ENCODE measurements at places on chromosomes 5 and 9. TPM values are rescaled to one million over a fixed set of nuclear protein-coding genes. Genes with fewer than 3 reads are reported as not detected.

ABO gene
- 2.7 TPM for total RNA-seq

ITK gene
- 9.7 TPM for total RNA-seq

SPRY4 gene
- total RNA-seq = 10.7 TPM

NPM1 gene
- total RNA-seq = 349 TPM

TPRN gene
- total RNA-seq = 8.8 TPM

PTPDC1 gene
- total RNA-seq = 45.0 TPM

TEX48 gene
- total RNA-seq = not detected

C7 gene
- 317 TPM for total RNA-seq

HSPB3 gene
- not detected for total RNA-seq

EFNA5 gene
- 45.1 TPM for total RNA-seq

SPATA31C1 gene
- not detected for total RNA-seq

MATR3 gene
- 352 TPM for total RNA-seq

DNA sequence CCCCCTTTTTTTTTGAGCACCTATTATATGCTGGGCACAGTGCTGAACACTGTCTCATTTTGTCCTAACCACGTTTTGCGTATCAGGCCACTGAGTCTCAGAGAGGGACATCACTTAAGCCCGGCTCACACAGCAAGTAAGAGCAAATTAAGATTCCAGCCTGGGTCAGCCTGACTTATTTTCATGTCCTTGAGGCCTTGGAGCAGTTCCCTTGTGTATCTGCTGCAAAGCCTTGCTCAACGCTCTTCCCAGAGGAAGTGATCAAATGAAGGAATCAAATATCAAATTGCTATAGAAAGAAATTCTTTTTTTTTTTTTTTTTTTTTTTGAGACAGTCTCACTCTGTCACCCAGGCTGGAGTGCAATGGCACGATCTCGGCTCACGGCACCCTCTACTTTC is 30.7 kb downstream of the ERGIC1 start:
- no peak for DNase-seq
- H3K4me1 ChIP-seq = peaks cover 77% of the 10 kb centered on the region
- peak overlapping the region; percentile 89 for H3K27ac ChIP-seq
- H3K36me3 ChIP-seq = no peaks in the 10 kb centered on the region

- no peak for DNase-seq
- no peak overlapping the region for H3K27ac ChIP-seq
- no peak overlapping the region for H3K4me3 ChIP-seq
- H3K27me3 ChIP-seq = no peaks in the 10 kb centered on the region
- H3K4me1 ChIP-seq = no peaks in the 10 kb centered on the region
Observed at GRCh38 chr5:157020511-157021222, 38.2 kb downstream of the HAVCR1 start.

DNA sequence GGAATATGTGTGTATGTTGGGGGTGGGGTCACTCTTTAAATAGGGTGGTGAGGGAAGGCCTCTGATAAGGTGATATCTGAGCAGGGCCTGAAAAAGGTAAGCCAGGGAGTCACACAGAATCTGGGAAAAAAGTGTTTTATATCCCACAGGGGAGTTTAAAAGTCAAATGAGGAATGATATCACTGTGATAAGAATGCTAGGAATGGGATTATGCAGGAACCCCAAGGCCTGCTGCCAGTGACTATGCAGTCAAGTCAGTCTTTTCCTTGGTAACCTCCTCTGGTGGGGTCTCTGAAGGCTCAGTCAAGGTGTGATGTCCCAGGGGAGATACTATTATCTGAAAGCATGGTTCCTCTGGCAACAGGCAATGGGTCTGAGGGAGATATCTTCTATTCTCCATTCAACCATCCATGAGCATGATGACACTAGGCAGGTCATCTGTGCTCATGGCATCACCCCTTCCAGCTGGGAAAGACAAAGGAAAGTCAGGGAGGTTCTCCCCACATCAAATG is 53.5 kb downstream of the GRIA1 start:
- no peaks in the 10 kb centered on the region for H3K36me3 ChIP-seq
- H3K4me1 ChIP-seq = no peaks in the 10 kb centered on the region
- DNase-seq = no peak
- no peaks in the 10 kb centered on the region for H3K27me3 ChIP-seq

DNA sequence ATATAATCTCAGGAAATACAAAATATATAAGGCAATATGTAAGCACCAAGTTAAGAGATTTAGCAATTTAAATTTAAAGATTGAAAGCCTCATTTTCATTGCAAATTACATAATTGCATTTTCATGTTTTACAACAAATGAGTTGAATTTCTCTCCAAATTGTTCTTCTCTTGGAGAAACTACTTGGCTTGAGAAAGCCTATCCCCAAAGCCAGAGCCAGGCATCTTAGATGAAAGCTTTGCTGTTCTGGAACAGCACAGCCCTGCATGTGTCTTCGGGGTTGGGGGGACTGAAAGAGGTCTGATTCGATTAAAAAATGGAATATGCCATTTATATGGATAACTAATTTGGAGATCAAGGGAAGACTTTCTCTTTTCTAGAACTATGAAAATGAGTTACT is 212.0 kb downstream of the PARP8 start:
- H3K36me3 ChIP-seq = no peaks in the 10 kb centered on the region
- H3K4me3 ChIP-seq = no peak overlapping the region
- no peak overlapping the region for H3K27ac ChIP-seq
- H3K4me1 ChIP-seq = peaks cover 7% of the 10 kb centered on the region
- H3K27me3 ChIP-seq = no peaks in the 10 kb centered on the region

GRCh38 chr5:162852134-162852533 is 585.3 kb upstream of the CCNG1 start:
- no peak overlapping the region for H3K4me3 ChIP-seq
- no peak overlapping the region for H3K27ac ChIP-seq
- no peaks in the 10 kb centered on the region for H3K27me3 ChIP-seq
- no peaks in the 10 kb centered on the region for H3K4me1 ChIP-seq
- H3K36me3 ChIP-seq = no peaks in the 10 kb centered on the region
- DNase-seq = peak; percentile 3

- H3K27ac ChIP-seq = no peak overlapping the region
- H3K4me1 ChIP-seq = peaks cover 6% of the 10 kb centered on the region
- H3K27me3 ChIP-seq = no peaks in the 10 kb centered on the region
- DNase-seq = peak; percentile 75
Observed at GRCh38 chr5:158805195-158805594, 294.5 kb downstream of the EBF1 start.

- no peak overlapping the region for H3K4me3 ChIP-seq
- no peaks in the 10 kb centered on the region for H3K4me1 ChIP-seq
- no peak for DNase-seq
- H3K27me3 ChIP-seq = no peaks in the 10 kb centered on the region
Observed at GRCh38 chr5:92402045-92402444, 1018.9 kb upstream of the ARRDC3 start.

- H3K27ac ChIP-seq = peak overlapping the region; percentile 87
- no peaks in the 10 kb centered on the region for H3K27me3 ChIP-seq
- DNase-seq = no peak
- H3K4me1 ChIP-seq = peaks cover 89% of the 10 kb centered on the region
- H3K4me3 ChIP-seq = no peak overlapping the region
Observed at GRCh38 chr5:150513375-150514309, 5.7 kb downstream of the NDST1 start.

DNA sequence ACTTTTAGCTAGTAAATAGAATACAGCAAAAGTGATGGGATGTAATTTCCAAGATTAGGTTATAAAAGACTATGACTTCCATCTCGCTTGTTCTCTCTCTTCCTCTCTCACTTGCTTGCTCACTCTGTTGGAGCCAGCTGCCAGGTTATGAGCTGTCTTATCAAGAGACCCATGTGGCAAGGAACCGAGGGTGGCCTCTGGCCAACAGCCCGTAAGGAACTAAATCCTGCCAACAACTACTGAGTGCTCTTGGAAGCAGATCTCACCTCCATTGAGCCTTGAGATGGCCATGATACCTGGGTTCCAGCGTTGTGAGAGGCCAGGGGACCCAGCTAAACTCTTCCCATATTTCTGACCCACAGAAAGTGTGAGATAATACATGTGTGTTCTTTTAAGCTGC is 636.1 kb downstream of the ACTL7B start:
- H3K27ac ChIP-seq = no peak overlapping the region
- no peaks in the 10 kb centered on the region for H3K27me3 ChIP-seq
- H3K4me3 ChIP-seq = no peak overlapping the region
- peak; percentile 85 for DNase-seq
- no peaks in the 10 kb centered on the region for H3K36me3 ChIP-seq

GRCh38 chr5:90022002-90022710 is 387.4 kb downstream of the CETN3 start:
- H3K36me3 ChIP-seq = no peaks in the 10 kb centered on the region
- H3K4me3 ChIP-seq = no peak overlapping the region

GRCh38 chr5:88404405-88404804 is 135.8 kb upstream of the TMEM161B start:
- no peak overlapping the region for H3K4me3 ChIP-seq
- H3K4me1 ChIP-seq = no peaks in the 10 kb centered on the region
- H3K27me3 ChIP-seq = no peaks in the 10 kb centered on the region
- H3K27ac ChIP-seq = no peak overlapping the region

DNA sequence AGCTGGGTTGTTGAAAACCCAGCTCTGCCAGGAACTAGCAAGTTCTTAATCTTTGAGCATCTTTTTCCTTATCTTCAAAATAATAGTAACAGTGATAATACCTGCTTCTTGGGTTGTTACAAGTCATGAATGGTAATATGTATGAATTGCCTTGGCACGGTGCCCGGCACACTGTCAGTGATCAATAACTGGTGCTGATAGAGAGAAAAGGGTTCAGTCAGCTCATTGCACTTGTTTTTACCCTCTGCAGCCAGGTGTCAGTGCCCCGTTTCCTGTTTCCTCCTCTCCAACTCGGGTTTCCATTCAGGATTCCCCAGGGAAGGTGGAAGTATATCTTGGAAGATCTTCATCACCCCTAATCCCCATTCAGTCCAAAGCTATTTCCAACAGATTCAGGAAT is 15.8 kb upstream of the NIPAL4 start:
- no peak for DNase-seq
- H3K36me3 ChIP-seq = no peaks in the 10 kb centered on the region
- H3K27ac ChIP-seq = no peak overlapping the region
- H3K27me3 ChIP-seq = no peaks in the 10 kb centered on the region
- no peak overlapping the region for H3K4me3 ChIP-seq

- peaks cover 99% of the 10 kb centered on the region for H3K36me3 ChIP-seq
- no peaks in the 10 kb centered on the region for H3K4me1 ChIP-seq
- no peak for DNase-seq
- no peak overlapping the region for H3K4me3 ChIP-seq
Observed at GRCh38 chr9:113164536-113165300, 13.9 kb downstream of the SLC31A2 start.

DNA sequence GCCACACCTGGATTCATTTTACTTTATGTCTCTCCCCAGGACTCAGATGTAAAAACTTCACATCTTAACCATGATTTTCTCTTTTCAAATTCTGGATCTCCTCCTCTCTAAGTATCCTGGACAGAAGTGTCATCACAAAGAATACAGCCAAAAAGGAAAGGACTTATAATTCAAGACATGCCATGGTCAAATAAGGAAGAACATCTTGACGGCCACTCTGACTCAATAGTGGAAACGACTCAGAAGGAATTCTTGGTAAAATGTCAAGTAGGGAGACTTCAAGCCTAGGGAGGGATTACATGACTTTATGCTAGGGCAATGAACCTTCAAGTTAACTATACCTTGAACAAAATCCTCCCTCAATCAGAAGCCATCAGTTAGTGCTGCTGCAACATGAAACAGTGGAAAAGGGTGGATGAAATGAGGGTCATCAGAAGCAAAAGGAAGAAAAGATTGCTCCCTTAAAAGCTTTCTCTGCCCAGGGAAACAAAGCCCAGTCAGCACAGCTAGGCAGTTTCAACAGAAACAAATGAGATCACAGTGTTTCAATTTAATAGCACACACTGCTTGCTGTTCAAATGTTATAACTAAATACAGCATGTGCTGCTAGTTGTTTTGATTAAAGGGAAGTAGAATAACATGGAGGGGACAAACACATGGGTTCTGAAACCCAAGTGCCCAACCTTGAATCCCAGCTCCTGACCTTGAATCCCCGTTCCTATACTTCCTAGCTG is 101.4 kb downstream of the LPAR1 start:
- no peak for DNase-seq
- H3K4me3 ChIP-seq = no peak overlapping the region
- no peaks in the 10 kb centered on the region for H3K27me3 ChIP-seq
- peaks cover 10% of the 10 kb centered on the region for H3K36me3 ChIP-seq
- H3K4me1 ChIP-seq = peaks cover 21% of the 10 kb centered on the region
- H3K27ac ChIP-seq = peak overlapping the region; percentile 34

DNA sequence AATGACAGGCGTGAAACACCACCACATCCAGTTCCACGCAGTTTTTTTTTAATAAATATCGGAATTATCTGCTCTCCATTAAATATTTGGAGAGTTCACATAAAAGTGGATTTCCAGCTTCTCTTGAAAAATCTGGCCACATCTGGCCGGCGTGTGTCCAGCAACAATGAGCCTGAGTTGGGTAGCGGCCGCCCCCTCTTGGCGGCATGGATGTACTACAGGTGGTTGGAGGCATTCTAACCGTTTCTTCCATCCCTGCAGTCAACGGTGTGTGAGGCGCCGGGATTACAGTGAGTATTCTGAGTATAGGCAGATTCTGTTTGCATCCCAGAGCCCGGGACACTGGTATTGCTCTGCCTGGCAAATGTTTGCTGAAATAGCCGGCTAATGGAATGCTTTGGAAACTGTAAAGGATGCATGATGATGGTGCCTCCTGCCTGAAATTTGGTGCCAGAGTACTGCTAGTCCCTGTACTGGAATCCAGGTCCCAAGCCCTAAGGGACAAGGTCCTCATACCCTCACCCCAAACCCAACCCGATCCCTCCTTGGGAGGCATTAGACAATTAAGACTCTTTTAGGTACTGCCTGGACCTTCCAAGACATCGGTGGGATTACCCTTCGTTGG is 13.6 kb upstream of the GM2A start:
- no peaks in the 10 kb centered on the region for H3K27me3 ChIP-seq
- no peaks in the 10 kb centered on the region for H3K36me3 ChIP-seq
- H3K4me3 ChIP-seq = peak overlapping the region; percentile 26
- no peak overlapping the region for H3K27ac ChIP-seq
- peak; percentile 91 for DNase-seq

DNA sequence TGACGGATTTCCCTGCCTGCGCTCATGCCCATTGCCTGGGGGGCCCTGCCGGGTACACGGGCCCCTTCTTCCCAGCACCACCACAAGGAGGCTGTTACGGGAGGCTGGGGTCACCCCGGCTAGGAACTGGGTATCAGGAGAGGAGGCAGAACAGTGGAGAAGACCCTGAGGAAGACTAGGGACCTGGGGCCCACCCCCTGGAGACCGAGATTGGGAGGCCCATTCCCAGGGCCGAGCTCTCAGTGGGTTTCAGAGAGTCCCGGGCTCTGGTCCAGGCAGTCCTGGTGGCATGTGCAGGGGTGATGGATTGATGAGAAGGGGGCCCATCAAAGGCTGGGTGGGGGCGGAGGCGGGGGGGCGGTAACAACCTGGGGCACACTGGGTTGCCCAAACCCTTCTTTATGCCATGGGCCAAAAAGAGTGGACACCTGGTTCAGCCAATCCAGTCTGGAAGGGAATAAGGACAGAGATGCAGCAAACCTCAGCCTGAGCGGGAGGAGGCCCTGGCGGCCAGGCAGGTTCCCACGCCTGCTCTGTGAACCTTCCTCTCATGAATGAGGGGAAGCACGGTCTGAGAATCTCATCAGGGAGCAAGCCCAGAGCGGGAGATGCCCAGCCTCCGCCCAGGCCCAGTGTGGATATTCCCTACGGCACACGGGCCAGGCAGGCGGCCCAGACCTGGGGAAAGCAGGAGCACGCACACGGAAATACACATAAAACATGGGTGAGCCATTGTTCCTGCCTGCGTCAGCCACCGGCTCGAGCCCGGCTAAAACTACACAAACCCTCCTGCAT is 785 bp upstream of the P4HA2 start:
- H3K4me3 ChIP-seq = peak overlapping the region; percentile 75
- H3K27me3 ChIP-seq = no peaks in the 10 kb centered on the region
- peak; percentile 48 for DNase-seq
- no peaks in the 10 kb centered on the region for H3K36me3 ChIP-seq
